ENCODE measurements at places on chromosomes 1 and 21. TPM values are rescaled to one million over a fixed set of nuclear protein-coding genes. Genes with fewer than 3 reads are reported as not detected.

DNA sequence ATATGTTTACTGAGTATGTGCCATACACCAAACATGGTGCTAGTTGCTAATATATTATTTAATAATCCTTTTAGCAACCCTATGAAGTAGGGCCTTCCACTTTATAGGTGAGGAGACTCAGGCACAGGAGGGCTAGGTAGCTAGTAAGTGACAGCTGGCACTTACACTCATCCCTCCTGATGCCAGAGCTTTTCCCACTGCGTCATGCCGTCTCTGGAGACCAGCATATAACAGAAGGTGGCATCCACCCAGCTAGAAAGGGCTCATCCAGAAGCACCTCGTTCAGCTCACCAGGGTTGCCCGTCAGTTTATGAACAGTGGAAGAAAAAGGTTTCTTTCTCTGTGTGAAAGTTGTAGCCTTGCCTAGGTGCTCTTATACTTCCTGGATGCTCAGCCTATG is 108.9 kb downstream of the NOS1AP start:
- DNase-seq, result no peak

DNA sequence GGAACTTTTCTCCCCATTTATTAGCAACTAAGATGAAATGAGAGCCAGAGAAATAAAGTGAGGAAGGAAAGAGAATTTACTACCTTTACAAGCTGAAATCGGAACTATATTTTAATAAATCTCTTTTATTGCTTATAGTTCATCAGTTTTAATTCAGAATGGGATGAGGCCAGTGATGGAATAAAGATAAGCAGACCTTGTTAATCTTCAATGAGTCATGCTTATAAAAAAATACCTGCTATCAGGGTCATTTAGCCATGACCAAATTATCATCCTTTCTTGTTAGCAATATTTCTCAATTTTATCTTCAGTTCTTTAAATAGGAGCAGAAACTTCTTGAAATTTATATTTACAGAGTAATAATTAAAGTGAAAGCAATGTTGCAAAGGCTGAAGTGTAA is 26.1 kb downstream of the RGS4 start:
- no peak for DNase-seq

DNA sequence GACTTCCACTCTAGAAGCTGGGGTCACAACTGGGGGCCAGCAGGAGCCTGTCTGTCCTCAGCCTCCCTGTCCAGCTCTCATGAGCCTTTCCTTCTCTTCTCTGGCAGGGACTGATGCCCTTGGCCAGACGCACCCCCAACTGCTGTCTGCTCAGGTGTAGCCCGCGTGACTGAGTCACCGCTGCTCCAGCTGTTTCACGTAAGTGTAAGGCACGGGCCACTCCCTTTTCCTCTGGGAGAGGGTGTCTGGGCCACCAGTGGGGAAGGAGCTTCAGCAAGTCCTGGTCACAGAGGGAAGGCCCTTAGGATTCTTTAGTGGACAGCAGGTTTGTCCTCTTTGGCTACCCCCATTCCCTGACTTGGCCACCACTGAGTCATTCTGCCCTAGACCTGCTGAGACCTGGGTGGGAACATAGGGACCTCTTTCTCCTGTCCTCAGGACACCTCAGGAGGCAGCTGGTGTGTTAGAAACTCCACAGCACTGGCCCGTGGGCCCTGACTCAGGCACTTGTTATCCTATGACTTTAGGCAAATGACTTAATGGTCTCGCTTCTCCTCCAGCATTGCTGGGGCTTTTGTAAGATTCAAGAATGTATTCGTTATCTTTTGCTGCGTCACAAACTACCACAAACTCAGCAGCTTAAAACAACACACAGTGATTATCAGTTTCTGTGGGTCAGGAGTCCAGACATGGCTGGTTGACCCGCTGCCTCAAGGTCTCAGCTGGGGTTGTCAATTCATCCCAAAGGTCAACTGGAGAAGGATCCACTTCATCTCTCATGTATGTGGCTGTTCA is 64.8 kb downstream of the FAM163A start:
- DNase-seq, result no peak

DNA sequence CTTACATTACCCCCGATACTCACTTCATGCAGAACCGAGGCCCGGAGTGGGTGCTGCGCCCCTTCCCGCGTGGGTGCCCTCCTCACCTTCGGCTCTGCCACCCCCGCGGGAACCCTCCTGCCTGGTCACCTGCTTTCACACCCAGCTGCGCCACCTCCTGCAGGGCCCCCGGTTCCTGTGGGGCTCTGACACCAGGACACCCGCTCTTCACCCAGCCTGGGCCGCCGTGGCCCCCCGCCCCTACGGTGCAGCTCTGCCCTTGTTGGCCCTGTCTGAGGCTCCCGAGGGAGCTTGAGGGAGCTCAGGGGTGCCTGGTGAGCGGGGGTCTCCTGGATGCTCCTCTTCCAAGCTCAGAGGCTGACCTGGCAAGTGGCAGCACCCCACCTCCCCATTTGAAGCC is 19.0 kb downstream of the RRP1 start:
- DNase-seq, result no peak

- DNase-seq, result no peak
Observed at GRCh38 chr1:246803373-246803772, 79.2 kb downstream of the SCCPDH start.

DNA sequence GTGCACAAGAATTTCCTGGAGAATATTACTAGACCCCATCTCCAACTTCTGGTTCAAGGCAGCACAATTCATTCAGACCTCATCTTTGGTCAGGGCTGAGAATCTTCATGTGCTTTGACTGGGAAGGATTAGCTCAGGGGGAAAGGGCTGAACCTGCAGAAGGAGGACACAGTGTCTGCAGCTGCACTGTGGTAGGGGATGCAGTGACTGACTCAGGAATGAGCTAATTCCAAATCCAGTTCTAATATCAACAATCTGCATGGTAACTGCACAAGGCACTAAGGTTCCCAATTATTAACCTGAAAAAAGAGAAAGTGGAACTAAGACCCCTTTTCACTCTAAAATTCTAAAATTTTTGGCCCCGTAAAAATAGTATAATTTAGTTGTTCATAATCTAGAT is 31.6 kb downstream of the TTLL7 start:
- DNase-seq, result no peak

- no peak for DNase-seq
Observed at GRCh38 chr1:155064832-155065429, 1.4 kb downstream of the EFNA4 start.

GRCh38 chr1:26417111-26417759 is 6.6 kb downstream of the LIN28A start:
- DNase-seq, result peak; percentile 81

DNA sequence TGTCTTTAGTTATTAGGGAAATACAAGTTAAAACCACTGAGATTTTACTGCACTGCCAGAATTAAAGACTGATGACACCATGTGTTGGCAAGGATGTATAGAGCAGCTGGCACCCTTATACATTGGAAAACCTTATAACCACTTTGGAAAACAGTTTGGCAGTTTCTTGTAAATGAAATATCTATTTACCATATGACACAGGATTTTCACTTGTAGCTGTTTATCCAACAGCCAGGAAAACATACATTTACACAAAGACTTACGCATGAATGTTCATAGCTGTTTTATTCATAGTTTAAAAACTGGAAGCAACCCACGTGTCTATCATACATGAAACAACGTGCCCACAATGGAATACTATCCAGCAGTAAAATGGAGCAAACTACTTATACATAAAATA is 45.3 kb downstream of the PRRC2C start:
- DNase-seq, result no peak

- DNase-seq, result no peak
Observed at GRCh38 chr1:232524056-232524455, 105.9 kb downstream of the SIPA1L2 start.

GRCh38 chr1:110233861-110234260 is 23.7 kb downstream of the KCNC4 start:
- DNase-seq, result no peak

DNA sequence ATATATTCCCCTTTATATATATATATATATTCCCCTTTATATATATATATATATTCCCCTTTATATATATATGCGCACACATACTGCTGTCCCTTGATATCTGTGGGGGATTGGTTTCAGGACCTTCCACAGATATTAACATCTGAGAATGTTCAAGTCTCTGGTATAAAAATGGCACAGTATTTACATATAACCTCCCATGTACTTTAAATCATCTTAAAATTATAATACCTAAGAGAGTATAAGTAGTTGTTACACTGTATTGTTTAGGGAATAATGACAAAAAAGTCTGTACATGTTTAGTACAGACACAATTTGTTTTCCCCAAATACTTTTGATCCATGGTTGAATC is 45.8 kb downstream of the NR5A2 start:
- DNase-seq, result no peak

DNA sequence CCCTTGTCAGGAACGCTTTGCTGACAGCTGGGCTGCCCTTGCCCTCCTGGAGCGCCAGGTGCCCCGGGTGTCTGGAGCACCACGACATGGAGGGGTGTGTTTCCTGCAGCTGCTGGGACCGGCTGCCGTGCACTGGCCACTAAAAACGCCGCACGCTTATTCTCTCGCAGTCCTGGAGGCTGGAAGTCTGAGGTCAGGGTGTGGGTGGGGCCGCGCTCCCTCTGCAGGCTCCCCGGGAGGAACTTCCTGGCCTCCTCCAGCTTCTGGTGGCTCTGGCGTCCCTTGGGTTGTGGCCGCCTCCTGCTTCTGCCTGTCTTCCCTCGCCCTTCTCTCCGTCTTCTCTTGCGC is 28.0 kb upstream of the PLCH2 start:
- DNase-seq, result no peak

DNA sequence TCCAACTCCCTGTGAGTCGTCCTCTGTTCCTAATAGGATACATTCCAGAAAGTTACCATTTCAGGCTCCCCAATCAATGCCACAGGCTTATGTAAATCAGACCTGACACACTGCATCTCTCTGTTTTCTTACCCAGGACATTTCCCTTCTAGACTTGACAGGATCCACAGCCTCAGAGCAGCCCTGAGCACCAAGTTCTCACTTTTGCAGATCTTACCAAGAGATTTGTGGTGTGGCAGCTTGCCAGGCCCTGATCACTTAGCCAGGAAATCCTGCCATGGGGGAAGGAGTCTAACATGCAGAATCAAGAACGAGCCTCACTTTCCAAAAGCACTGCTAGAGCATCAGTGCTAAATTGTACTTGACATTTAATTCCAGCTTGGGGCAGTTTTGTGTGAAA is 202.9 kb downstream of the TBX15 start:
- DNase-seq, result peak; percentile 59

DNA sequence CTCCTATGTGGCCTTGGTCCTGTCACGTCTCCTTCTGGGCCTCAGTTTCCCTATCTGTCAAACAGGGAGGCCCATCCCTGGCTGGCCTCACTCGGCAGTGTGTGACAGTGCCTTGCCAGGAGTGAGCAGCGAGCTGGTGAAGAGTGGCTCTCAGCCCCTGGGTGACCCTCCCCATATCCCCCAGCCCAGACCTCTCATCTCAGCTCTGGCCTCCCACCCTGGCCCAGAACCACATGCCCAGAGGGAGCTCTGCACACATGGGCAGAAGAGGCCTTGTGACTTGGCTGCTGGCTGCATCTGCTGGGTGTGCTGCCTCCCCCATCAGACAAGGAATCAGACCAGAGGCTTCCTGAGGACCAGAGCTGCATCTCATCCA is 19.5 kb upstream of the PADI1 start:
- DNase-seq, result no peak

GRCh38 chr1:234520908-234521817 is 42.2 kb upstream of the TARBP1 start:
- DNase-seq, result no peak

Gene HSF2BP
- 0.60 TPM for total RNA-seq

Gene DMBX1
- not detected for total RNA-seq

Gene COL8A2
- total RNA-seq, result 6.4 TPM

Gene RHD
- not detected for total RNA-seq

Gene BSND
- total RNA-seq, result 1.4 TPM

Gene NES
- total RNA-seq, result 50.7 TPM

Gene LCE3D
- not detected for total RNA-seq

Gene SV2A
- total RNA-seq, result 4.5 TPM

All from kidney (tissue), 22 donors.